ENCODE measurements at places on chromosomes 11 and 22.

- DNase-seq = no peak
Measured at GRCh38 chr22:44459041-44459440, 39.0 kb downstream of the RTL6 start.

GRCh38 chr11:12435264-12435663 is 57.9 kb downstream of the PARVA start:
- no peak for DNase-seq

DNA sequence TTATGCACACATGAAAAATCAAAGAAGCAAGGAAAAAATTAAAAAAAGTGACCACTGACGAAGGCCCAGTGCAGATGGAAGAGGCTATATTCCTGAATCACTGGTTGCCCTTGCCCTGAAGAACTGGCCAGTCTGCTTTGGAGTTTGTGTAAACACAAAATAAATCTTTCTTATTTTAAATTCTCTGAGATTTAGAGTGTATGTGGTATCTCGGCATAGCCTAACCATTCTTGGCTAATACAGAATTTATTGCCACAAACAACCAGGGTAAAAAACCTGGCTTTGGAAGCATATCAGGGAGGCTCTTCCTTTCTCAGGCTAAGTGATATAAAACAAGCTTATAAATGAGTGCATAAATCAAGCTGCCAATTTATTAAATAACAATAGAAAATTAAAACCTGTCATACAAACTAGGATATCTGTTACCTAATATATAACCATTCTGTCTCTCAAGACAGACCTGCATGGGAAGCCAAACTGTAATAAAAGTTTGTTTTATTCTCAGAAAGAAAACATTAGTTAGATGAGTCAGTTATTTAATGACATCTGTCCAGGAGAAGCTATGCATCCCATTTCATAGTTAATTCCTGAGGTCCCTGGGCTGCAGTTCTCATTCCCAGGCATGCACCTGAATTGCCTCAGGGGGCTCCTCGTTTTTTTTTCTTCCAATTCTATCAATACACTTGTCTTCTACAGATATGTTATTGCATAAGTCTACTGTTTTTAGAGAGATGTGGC is 6.1 kb upstream of the TMEM135 start:
- no peak for DNase-seq

DNA sequence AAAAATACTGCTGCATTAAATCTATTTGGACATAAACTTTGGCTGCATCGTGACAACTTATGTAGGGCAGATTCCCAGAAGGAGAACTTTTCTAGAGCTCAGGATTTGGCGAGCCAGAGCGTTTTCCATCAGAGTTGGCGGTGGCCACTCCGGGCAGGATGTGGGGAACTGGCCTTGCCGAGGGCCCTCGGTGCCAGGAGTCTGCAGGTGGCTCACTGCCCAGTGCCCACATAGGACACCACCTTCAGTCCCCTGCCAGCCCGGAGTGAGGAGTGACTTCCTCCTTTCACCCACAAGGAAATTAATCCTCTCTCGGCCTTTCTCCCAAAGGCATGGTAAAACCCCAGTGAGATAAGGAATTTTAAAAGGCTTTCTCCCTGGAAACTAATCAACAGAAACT is 1.6 kb upstream of the LGALS2 start:
- DNase-seq = no peak

- DNase-seq = no peak
Measured at GRCh38 chr22:43227239-43227630, 40.3 kb upstream of the TTLL12 start.

GRCh38 chr11:10716543-10717259 is 23.1 kb upstream of the IRAG1 start:
- DNase-seq = no peak

- no peak for DNase-seq
Measured at GRCh38 chr11:12871241-12871640, 137.9 kb upstream of the RASSF10 start.

DNA sequence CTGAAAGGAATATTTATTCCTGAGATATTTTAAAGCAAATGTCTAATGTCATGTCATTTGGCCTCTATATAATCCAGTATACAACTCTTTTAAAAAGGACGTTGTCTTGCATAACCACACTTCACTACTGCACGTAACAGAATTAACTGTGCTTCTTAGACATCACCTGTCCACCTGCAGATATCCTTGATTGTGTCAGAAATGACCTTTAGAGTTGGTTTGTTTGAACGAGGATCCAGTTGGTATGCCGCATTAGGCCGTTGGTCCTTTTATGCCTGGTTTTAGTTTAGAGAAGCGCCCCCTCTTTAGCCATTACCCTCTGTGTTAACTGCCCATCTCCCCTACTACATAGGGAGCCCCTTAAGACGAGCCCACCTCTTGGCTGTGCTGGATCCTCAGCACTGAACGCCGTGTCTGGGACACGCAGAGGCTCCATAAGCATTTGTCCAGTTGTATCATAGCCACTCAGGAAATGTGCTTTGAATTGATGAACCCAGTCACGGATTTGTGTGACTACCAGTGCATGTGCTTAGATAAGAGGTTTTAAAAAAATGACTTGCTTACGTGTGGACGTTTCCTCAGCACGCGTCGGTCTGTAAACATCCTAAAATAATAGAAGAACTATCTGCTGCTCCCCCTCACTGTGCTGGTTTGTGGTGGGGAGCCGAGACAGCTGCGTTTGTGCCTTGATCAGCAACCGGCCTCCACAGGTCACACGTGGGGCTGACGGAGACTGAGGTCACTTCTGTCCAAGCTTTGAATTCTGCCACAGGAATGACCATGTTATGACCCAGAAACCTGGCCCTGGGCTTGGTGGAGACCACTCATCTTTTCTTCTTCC is 4.0 kb downstream of the MICAL2 start:
- DNase-seq = no peak

- DNase-seq = no peak
Measured at GRCh38 chr11:68651208-68651984, 32.9 kb upstream of the GAL start.

GRCh38 chr11:77080643-77081210 is 14.0 kb downstream of the CAPN5 start:
- no peak for DNase-seq

DNA sequence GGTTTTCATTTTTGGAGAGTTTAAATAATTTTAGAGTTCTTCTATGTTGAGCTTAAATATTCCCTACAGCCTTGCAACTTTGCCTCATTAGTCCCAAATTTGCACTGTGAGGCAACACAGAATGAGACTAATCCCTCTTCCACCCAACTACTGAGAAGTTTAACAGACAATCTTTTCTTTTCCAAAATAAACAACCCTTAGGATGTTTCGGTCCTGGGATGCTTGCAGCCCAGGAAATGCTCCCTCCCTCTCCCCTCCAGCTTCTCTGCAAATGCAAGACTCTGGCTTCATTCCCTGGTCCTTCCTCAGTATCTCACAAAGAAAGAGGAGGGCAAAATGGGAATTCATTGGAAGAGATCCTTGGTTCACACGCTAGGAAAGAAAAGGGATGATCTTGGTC is 222.5 kb downstream of the ST3GAL4 start:
- DNase-seq = no peak

GRCh38 chr11:65317025-65317786 is 2.5 kb downstream of the CDC42EP2 start:
- DNase-seq = no peak

- DNase-seq = no peak
Measured at GRCh38 chr11:65505466-65506289, 6.8 kb downstream of the MALAT1 start.

DNA sequence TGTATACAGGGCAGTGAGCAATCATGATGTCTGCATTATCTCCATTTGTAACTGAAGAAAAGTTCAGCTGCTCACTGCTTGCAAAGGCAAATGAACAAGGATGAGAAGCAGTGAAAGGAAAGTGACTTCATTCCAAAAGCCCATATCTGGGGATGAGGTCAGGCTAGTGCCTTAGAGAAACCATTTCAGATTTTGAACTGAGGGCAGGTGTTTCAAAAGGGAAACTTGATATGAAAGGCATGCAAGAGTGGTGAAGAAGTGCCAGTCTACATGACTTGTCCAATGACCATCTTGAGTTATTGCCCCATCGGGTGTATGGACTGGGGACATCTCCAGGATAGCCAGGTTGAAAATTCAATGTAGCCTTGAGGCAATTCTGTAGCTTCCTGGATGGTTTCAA is 7.3 kb upstream of the APOL4 start:
- no peak for DNase-seq

DNA sequence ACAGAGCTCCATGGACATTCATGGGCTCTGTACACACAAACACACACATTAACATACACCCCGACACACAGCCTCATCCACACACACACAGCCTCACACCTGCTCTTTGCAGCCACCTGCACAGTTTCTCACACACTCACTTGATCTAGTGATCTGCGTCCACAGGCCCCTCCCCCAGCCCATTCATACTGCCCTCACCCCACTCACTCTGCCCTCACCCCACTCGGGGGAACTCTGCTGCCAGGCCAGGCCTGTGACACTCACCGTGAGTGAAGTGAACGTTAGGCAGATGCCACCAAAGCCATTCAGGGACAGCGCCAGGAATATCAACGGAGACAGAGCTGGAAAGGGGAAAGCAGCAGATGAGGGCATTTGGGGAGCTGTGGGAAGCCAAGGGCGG is 15.0 kb downstream of the SLC43A1 start:
- DNase-seq = no peak

- no peak for DNase-seq
Measured at GRCh38 chr11:73614591-73614990, 16.7 kb upstream of the FAM168A start.

- no peak for DNase-seq
Measured at GRCh38 chr11:5698281-5698680, 8.7 kb downstream of the TRIM22 start.

GRCh38 chr11:131889146-131889577 is 518.7 kb downstream of the NTM start:
- no peak for DNase-seq

- DNase-seq = peak; percentile 69
Measured at GRCh38 chr11:124920870-124921609, 2.0 kb downstream of the HEPN1 start.

GRCh38 chr11:103958475-103959215 is 77.8 kb upstream of the DDI1 start:
- DNase-seq = no peak

- DNase-seq = no peak
Measured at GRCh38 chr11:132993991-132994502, 538.3 kb downstream of the OPCML start.

- no peak for DNase-seq
Measured at GRCh38 chr11:58345204-58345603, 13.7 kb downstream of the OR5B17 start.

- no peak for DNase-seq
Measured at GRCh38 chr22:35949243-35949642, 79.4 kb downstream of the RBFOX2 start.

- no peak for DNase-seq
Measured at GRCh38 chr11:128311742-128312719, 275.3 kb downstream of the ETS1 start.

- no peak for DNase-seq
Measured at GRCh38 chr11:93652679-93653078, 8.8 kb upstream of the CEP295 start.

GRCh38 chr22:46946383-46946962 is 184.0 kb downstream of the TBC1D22A start:
- DNase-seq = no peak

- no peak for DNase-seq
Measured at GRCh38 chr11:73286240-73286810, 14.2 kb downstream of the P2RY6 start.

- DNase-seq = no peak
Measured at GRCh38 chr11:48123934-48124755, 92.5 kb upstream of the OR4B1 start.

DNA sequence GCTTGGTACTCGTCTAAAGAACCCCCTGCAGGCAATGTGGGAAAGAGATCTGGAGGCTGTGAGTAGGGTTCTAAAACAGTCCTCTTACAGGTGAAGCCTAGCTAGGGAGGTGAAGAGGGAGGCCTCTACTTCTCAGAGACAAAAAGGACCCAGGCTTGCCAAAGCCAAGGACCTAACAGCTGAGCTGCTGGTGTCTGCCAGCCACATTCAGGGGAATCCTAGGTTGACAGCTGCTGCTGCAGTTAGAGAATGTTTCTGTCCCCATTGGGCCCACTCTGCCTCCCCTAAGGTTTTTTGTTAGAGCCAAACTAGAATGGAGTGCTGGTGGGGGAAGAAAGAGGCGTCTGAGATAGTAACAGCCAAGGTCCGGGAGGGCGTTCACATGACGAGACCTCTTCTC is 26.6 kb upstream of the TLCD5 start:
- DNase-seq = no peak

- DNase-seq = no peak
Measured at GRCh38 chr11:110086892-110087309, 6.3 kb upstream of the ZC3H12C start.

- DNase-seq = no peak
Measured at GRCh38 chr11:8227156-8228152, 36.2 kb downstream of the LMO1 start.

DNA sequence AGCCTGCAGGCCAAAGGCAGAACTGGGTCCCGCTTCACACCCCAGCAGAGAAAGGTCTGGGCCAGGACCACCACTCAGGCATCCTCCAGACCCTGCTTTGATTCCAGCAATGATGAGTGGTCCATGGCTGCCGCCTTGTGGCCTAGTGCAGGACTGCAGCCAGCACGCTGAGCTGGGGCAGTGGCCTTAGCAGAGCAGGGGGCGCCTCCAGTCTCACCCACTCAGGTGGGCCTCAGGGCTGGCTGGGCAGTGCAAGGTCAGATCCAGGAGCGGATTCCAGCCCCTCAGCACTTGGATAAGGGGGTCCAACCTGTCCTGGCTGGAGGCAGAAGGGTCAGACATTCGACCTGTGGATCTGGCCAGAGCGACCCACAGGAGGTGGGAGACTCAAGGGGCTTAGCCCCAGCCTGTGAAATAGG is 9.6 kb upstream of the PDE2A start:
- peak; percentile 36 for DNase-seq

DNA sequence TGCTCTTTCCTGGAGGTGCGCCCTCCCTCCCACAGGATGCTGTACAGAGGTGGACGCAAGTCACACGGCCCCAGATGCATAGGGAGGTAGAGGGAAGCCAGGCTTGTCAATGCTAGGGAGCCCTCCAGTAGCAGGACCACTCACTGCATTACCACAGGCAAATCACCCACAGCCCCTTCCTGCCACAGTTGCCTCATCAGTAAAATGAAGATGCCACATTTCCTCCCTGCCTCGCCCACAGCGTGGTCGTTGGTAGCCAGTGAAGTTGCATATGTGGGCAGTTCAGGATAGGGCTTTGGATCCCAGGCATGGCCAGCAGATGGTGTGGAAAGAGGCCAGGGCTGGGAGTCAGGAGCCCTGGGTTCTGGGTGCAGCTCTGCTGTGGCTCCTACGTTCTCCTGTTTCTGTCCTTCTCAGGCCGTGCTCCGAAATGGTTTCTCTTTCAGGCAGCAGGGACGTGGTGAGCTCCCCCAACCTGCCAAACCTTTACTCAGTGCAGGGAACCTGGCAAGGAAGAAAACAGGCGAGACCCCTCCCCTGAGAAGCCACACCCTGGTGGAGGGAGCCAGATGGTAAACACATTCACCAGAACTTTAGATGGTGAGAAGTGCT is 22.6 kb downstream of the DAGLA start:
- DNase-seq = no peak

GRCh38 chr22:49638788-49639187 is 188.9 kb downstream of the BRD1 start:
- DNase-seq = no peak
